Cardiac septum (tissue), 1 donor: ENCODE measurements at places on chromosomes 1 and 21. TPM values are rescaled to one million over a fixed set of nuclear protein-coding genes. Genes with fewer than 3 reads are reported as not detected.
A peak's percentile ranks its signal among the peaks of the same experiment; 100 is the strongest.

The MAN1C1 gene
- 16.7 TPM for total RNA-seq

The LAPTM5 gene
- total RNA-seq, result 14.2 TPM

The PCAT6 gene
- total RNA-seq, result 1.7 TPM

The NOTCH2 gene
- total RNA-seq, result 34.8 TPM

The VTCN1 gene
- not detected for total RNA-seq

The PRDM16 gene
- total RNA-seq, result 12.9 TPM

The RXFP4 gene
- not detected for total RNA-seq

The SAMSN1 gene
- total RNA-seq, result 1.9 TPM

The PRRC2C gene
- total RNA-seq, result 68.6 TPM

GRCh38 chr1:232276651-232277050 is 353.3 kb downstream of the SIPA1L2 start:
- no peak for DNase-seq

DNA sequence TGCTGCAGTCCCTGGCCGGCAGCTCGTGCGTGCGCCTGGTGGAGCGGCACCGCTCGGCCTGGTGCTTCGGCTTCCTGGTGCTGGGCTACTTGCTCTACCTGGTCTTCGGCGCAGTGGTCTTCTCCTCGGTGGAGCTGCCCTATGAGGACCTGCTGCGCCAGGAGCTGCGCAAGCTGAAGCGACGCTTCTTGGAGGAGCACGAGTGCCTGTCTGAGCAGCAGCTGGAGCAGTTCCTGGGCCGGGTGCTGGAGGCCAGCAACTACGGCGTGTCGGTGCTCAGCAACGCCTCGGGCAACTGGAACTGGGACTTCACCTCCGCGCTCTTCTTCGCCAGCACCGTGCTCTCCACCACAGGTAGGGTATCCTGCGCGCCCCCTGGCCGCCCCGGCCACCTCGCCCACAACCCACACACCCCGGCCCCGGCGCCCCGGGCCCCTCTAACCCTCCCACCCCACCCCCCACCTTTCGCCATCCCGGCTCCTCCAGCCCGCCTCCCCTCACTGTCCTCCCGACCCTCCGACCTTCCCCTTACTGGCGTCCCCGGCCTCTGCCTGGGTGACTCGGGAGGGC is 352 bp downstream of the KCNK1 start:
- DNase-seq, result no peak

- DNase-seq, result no peak
These were observed 92.0 kb upstream of the PPM1J start for GRCh38 chr1:112807117-112807516.

DNA sequence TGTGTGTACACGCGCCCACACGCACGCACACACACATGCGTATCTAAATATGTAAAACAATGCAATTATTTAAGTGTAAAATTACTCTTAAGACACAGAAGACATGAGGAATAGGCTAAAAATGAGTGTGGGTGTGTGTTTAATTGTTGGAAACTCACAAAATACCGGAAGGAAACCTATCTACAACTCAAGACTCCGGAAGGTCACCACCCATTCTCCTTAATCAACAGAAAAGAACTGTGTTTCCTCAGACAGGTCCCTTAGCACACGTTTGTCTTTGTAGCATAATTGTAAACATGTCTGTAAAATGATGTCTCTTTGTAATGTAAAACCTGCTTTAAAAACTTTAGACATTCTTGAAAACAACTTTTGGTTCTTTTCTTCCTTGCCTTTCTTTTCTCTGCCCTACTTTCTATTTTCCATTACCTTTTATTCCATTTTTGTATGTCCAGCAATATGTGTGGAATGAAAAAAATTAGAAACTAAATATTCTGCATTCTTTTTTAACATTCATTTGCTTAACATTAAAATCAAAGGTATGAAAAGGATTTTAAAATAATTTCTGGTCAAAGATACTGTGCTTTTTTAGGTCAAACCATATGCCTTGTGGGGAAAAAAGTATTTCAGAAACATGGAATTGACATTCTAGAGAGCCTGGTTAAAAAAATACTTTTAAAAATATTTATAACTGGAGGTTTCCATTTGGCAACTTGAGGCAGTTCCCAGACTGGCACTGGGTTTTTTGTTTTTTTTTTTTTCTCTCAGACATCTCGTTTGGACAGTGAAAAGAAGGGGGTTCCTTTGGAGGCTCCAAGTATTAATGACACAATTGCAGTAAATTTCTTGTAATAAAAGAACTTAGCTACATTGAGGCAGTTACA is 46.2 kb downstream of the ATP5PF start:
- DNase-seq, result no peak

GRCh38 chr1:170536924-170537551 is 5.1 kb downstream of the GORAB start:
- no peak for DNase-seq

DNA sequence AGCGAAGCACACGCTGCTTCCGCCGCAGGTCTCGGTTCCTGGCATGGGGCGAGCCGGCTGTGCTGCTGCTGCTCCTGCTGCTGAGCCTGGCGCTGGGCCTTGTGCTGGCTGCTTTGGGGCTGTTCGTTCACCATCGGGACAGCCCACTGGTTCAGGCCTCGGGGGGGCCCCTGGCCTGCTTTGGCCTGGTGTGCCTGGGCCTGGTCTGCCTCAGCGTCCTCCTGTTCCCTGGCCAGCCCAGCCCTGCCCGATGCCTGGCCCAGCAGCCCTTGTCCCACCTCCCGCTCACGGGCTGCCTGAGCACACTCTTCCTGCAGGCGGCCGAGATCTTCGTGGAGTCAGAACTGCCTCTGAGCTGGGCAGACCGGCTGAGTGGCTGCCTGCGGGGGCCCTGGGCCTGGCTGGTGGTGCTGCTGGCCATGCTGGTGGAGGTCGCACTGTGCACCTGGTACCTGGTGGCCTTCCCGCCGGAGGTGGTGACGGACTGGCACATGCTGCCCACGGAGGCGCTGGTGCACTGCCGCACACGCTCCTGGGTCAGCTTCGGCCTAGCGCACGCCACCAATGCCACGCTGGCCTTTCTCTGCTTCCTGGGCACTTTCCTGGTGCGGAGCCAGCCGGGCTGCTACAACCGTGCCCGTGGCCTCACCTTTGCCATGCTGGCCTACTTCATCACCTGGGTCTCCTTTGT is 2.6 kb downstream of the TAS1R3 start:
- no peak for DNase-seq

GRCh38 chr1:109605381-109605780 is 14.0 kb downstream of the GNAT2 start:
- no peak for DNase-seq

- DNase-seq, result peak; percentile 70
These were observed 15.6 kb downstream of the SLC26A9 start for GRCh38 chr1:205927676-205928075.

- no peak for DNase-seq
These were observed 27.2 kb downstream of the ADAMTS5 start for GRCh38 chr21:26939601-26940111.

- no peak for DNase-seq
These were observed 16.5 kb upstream of the LCE2D start for GRCh38 chr1:152646656-152647055.

DNA sequence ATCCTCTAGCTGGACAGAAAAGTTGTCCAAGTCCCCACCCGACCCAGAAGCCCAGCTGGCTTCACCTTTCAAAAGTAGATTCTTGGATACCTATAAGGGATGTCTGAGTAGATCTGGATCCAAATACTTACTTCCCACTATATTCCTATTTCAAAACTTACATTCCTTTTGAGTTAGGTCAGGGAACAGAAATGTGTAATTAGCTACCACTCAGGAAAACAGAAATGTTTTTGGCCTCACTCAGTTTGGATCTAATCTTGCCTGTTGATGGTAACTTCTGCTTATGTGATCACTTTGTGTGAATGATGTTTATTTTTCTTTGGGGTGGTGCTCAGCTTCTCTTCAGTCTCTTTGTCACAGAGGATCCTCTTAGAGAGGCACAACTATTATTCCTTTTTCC is 814.4 kb upstream of the RGS18 start:
- no peak for DNase-seq

DNA sequence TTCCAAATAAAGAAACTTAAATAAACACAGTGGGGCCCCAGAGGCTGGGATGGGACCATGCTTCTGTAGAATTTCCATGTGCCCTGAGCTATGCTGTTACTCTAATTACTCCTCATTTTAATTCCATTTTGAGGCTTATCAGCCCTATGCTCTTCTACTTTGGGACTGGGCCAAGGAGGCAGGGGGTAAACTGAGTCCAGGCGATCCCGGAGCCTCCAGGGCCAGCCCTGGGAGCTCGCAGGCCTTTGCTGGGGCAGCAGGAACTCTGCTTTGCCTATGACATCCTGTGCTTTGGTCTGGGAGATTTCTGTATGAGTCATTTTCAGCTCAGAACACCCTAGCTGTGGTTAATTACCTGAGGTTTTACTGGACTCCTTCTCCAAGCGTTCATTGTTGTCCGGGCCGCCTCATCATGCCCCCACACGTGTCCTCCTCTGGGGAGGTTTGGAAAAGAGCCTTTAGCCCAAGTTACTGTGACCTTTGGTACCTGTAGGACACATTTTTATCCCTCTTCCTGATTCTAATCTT is 95.7 kb downstream of the RHOU start:
- DNase-seq, result no peak

GRCh38 chr1:236023926-236024565 is 40.8 kb downstream of the NID1 start:
- DNase-seq, result no peak

DNA sequence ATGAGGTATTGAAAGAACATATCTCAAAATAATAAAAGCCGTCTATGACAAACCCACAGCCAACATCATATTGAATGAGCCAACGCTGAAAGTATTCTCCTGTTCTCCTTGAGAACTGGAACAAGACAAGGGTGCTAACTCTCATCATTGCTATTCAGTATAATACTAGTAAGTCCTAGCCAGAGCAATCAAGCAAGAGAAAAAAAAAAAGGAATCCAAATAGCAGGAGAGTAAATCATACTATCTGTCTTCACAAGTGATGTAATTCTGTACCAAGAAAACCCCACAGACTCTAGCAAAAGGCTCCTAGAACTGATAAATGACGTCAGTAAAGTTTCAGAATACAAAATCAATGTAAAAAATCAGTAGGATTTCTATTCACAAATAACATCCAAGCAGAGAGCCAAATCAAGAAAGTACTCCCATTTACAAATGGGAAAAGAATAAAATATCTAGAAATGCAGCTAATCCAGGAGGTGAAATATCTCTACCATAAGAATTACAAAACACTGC is 1632.8 kb downstream of the NCAM2 start:
- no peak for DNase-seq

GRCh38 chr1:232431326-232431725 is 198.6 kb downstream of the SIPA1L2 start:
- no peak for DNase-seq
